Natural killer cell (primary cell): ENCODE measurements at places on chromosomes 4 and X.
A peak's percentile ranks its signal among the peaks of the same experiment; 100 is the strongest.

- H3K36me3 ChIP-seq: no peaks in the 10 kb centered on the region
- H3K4me1 ChIP-seq: no peaks in the 10 kb centered on the region
- H3K27ac ChIP-seq: no peak overlapping the region
- H3K27me3 ChIP-seq: no peaks in the 10 kb centered on the region
- no peak overlapping the region for H3K4me3 ChIP-seq
Measured at GRCh38 chrX:150085881-150086280, 147.6 kb upstream of the EOLA2 start.

DNA sequence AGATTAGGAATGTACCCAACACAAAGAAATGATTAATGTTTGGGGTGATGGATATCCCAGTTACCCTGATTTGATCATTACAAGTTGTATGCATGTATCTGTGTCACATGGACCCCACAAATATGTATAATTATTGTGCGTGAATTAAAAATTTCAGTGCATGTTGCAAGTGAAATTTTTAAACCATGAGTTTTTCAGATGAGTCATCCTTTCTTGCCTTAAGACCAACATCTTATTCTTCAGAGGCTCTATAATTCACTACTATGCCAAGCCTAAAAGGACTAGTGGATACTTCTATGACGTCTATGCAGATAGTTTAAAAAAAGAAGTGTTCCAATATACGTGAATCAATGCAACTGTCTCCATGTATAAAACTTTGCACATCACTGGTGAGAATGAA, 113.0 kb upstream of the SH3RF1 start:
- no peaks in the 10 kb centered on the region for H3K27me3 ChIP-seq
- no peak for DNase-seq
- no peak overlapping the region for H3K4me3 ChIP-seq
- no peak overlapping the region for H3K27ac ChIP-seq
- no peaks in the 10 kb centered on the region for H3K36me3 ChIP-seq

- H3K4me3 ChIP-seq: no peak overlapping the region
- no peaks in the 10 kb centered on the region for H3K4me1 ChIP-seq
- DNase-seq: no peak
- no peak overlapping the region for H3K27ac ChIP-seq
- H3K36me3 ChIP-seq: no peaks in the 10 kb centered on the region
- no peaks in the 10 kb centered on the region for H3K27me3 ChIP-seq
Measured at GRCh38 chr4:38788317-38788716, 5.5 kb upstream of the TLR10 start.

GRCh38 chrX:125219852-125220251, 99.8 kb upstream of the TEX13C start:
- no peaks in the 10 kb centered on the region for H3K27me3 ChIP-seq
- DNase-seq: no peak
- H3K4me3 ChIP-seq: no peak overlapping the region
- no peak overlapping the region for H3K27ac ChIP-seq
- no peaks in the 10 kb centered on the region for H3K4me1 ChIP-seq
- no peaks in the 10 kb centered on the region for H3K36me3 ChIP-seq

DNA sequence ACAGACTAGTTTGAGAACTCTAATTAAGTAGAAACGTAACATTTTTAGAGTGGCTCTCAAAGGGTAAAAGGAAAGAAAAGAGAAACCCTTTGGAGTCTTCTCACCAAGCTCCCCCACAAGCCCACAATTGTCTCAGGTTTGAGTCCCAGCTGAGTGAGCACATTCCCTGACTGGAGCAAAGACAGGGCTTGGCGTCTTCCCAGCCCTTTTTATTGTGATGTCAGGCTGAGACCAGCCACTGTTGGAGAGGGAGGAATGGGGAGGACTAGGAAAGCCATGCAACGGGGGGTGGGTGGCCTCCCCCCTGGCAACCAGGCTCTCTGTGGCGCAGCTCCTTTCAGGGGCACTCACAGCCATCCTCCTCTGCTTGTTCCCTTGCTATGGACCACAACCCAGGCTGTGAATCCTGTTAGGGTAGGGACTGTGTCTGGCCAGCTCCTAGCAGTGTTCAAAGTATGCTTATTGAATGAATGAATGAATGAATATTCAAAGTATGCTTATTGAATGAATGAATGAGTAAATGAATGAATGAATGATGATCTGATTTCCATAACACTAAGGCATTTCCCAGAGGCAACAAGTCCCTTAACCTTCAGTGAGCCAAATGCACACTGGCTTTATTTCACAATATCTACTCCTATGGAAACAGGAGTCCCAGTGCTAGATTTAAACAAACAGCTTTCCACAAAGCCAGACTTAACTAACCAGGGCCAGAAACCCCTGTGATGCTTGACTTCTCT, 413.3 kb downstream of the MID1IP1 start:
- no peak for DNase-seq
- H3K36me3 ChIP-seq: no peaks in the 10 kb centered on the region
- H3K4me3 ChIP-seq: no peak overlapping the region
- H3K27ac ChIP-seq: no peak overlapping the region

DNA sequence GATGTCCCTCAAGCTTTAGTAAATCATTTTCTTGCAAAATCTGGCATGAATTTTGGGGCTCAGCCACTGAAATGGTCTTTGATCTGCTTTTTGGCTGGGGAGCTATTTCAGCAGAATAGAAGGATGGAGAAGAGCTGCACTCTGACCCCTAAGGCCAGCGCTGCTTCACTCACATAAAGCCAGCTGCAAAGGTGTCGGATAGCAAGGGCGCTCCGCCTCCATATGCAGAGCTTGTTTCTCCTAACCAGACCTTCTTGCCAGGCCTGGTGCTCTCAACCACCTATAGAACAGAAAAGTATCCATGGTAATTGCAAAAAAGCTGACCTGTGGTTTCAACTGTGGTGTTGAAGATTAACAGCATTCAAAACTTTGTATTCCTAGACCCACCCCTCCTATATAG, 24.1 kb upstream of the COQ2 start:
- DNase-seq: no peak
- no peak overlapping the region for H3K4me3 ChIP-seq
- no peaks in the 10 kb centered on the region for H3K4me1 ChIP-seq
- H3K36me3 ChIP-seq: no peaks in the 10 kb centered on the region

- H3K4me1 ChIP-seq: peaks cover 38% of the 10 kb centered on the region
- H3K36me3 ChIP-seq: no peaks in the 10 kb centered on the region
- H3K27me3 ChIP-seq: no peaks in the 10 kb centered on the region
- DNase-seq: peak; percentile 90
Measured at GRCh38 chrX:1521459-1521956, 15.5 kb downstream of the P2RY8 start.

GRCh38 chrX:73831500-73831899, 268.5 kb downstream of the CHIC1 start:
- H3K27ac ChIP-seq: no peak overlapping the region
- H3K27me3 ChIP-seq: no peaks in the 10 kb centered on the region
- DNase-seq: no peak
- no peaks in the 10 kb centered on the region for H3K4me1 ChIP-seq
- no peak overlapping the region for H3K4me3 ChIP-seq

- H3K4me3 ChIP-seq: no peak overlapping the region
- H3K27ac ChIP-seq: no peak overlapping the region
- no peak for DNase-seq
Measured at GRCh38 chrX:65752294-65752693, 84.8 kb downstream of the MSN start.

DNA sequence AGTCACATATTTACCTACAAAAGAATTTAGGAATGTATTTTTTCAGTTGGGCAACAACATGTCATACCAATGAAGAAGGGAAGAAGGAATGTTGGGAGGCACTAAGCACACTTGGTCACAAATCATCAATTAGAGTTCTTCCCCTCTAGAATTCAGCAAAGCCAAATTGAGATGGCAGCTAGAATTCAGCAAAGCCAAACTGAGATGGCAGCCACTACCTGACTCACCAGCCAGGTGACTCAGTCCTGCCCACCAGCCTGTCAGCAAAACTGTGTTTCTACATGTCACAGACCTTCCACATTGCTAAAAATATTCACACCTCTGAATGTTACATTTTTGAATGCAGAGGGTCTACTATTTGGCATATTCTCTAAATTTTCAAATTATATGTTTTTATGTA, 63.2 kb upstream of the NOCT start:
- H3K27me3 ChIP-seq: no peaks in the 10 kb centered on the region
- DNase-seq: no peak
- H3K27ac ChIP-seq: no peak overlapping the region
- H3K36me3 ChIP-seq: no peaks in the 10 kb centered on the region
- no peak overlapping the region for H3K4me3 ChIP-seq
- no peaks in the 10 kb centered on the region for H3K4me1 ChIP-seq

- no peaks in the 10 kb centered on the region for H3K27me3 ChIP-seq
- H3K4me3 ChIP-seq: no peak overlapping the region
- H3K27ac ChIP-seq: no peak overlapping the region
- H3K4me1 ChIP-seq: no peaks in the 10 kb centered on the region
Measured at GRCh38 chr4:55032788-55033187, 92.6 kb downstream of the KDR start.

DNA sequence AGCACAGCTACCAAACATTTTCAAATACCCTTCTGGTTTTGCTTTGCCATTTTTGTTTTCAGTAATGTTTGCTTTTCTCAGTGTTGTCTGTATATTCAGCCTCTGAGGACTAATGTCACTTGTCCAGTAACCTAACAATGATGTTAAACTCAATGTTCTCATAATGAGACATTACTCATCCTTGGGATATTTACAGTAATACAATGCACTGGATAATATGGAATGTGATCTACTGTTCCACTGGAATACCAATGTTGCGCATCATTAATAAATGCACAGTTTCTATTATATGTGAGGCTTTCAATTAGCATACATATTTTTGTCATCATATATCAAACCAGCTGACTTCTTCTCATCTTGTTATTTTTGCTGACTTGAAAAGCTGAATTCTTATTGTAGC, 259.1 kb downstream of the SH2D1A start:
- no peak overlapping the region for H3K4me3 ChIP-seq
- H3K36me3 ChIP-seq: no peaks in the 10 kb centered on the region
- no peak overlapping the region for H3K27ac ChIP-seq
- H3K27me3 ChIP-seq: no peaks in the 10 kb centered on the region

GRCh38 chrX:119726900-119727555, 31.4 kb upstream of the SOWAHD start:
- H3K27me3 ChIP-seq: no peaks in the 10 kb centered on the region
- no peak overlapping the region for H3K4me3 ChIP-seq
- H3K36me3 ChIP-seq: no peaks in the 10 kb centered on the region
- H3K27ac ChIP-seq: no peak overlapping the region
- H3K4me1 ChIP-seq: no peaks in the 10 kb centered on the region

GRCh38 chr4:178340468-178340867, 898.2 kb upstream of the AGA start:
- no peaks in the 10 kb centered on the region for H3K36me3 ChIP-seq
- H3K4me1 ChIP-seq: no peaks in the 10 kb centered on the region
- no peaks in the 10 kb centered on the region for H3K27me3 ChIP-seq
- DNase-seq: no peak
- H3K4me3 ChIP-seq: no peak overlapping the region

DNA sequence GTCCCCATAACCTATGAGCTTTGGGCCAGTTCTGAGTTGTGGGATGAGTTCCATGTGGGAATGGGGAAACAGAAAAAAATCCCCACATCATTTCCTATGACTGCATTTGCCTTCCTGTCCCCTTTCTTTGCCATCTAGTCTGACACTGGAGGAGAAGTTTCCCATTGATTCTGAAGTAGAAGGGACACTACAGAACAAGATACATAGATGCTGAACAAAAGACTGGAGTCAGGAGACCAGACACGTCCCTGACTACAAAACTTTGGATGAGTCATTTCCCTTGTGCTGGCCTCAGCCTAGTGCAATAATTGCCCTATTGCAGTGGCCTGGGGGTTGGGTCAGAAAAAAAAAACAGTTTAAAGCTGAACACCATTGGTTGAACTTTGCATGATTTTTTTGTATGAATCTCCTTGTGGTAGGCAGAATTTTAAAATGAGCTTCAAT, 22.1 kb downstream of the BEX3 start:
- no peak for DNase-seq
- no peaks in the 10 kb centered on the region for H3K36me3 ChIP-seq
- H3K27ac ChIP-seq: no peak overlapping the region
- H3K4me3 ChIP-seq: no peak overlapping the region

- no peak for DNase-seq
- H3K4me3 ChIP-seq: no peak overlapping the region
- no peaks in the 10 kb centered on the region for H3K27me3 ChIP-seq
Measured at GRCh38 chrX:9471571-9471985, 6.7 kb downstream of the TBL1X start.

- no peak overlapping the region for H3K4me3 ChIP-seq
- DNase-seq: no peak
- no peaks in the 10 kb centered on the region for H3K4me1 ChIP-seq
- no peaks in the 10 kb centered on the region for H3K36me3 ChIP-seq
Measured at GRCh38 chrX:108309144-108309543, 129.1 kb downstream of the COL4A6 start.

- H3K4me3 ChIP-seq: no peak overlapping the region
- DNase-seq: no peak
- no peaks in the 10 kb centered on the region for H3K36me3 ChIP-seq
- no peak overlapping the region for H3K27ac ChIP-seq
- H3K4me1 ChIP-seq: no peaks in the 10 kb centered on the region
- H3K27me3 ChIP-seq: no peaks in the 10 kb centered on the region
Measured at GRCh38 chrX:23633834-23634580, 33.3 kb upstream of the PRDX4 start.

- H3K4me1 ChIP-seq: no peaks in the 10 kb centered on the region
- H3K4me3 ChIP-seq: no peak overlapping the region
- no peak overlapping the region for H3K27ac ChIP-seq
- no peak for DNase-seq
- no peaks in the 10 kb centered on the region for H3K27me3 ChIP-seq
Measured at GRCh38 chrX:96909291-96909690, 25.6 kb downstream of the RPA4 start.

DNA sequence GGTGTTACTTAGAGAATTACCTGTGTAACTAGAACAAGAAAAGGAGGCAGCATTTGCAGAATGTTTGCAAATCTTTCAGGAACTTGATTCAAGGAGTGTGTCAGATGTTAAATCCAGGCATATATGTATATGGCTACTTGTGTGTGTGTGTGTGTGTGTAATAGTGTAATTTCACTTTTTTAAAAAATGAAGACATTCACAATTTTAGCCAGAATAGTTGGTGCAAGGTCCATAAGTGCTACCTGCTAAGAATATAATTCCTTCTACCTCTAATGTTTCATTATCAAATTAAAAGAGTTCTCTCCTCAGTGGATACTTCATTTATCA, 158.0 kb downstream of the PALLD start:
- H3K36me3 ChIP-seq: no peaks in the 10 kb centered on the region
- H3K27me3 ChIP-seq: no peaks in the 10 kb centered on the region
- no peak for DNase-seq

GRCh38 chr4:171583790-171584189, 229.4 kb upstream of the GALNTL6 start:
- no peaks in the 10 kb centered on the region for H3K36me3 ChIP-seq
- no peaks in the 10 kb centered on the region for H3K27me3 ChIP-seq

- H3K4me3 ChIP-seq: no peak overlapping the region
- DNase-seq: no peak
- no peak overlapping the region for H3K27ac ChIP-seq
- H3K36me3 ChIP-seq: no peaks in the 10 kb centered on the region
Measured at GRCh38 chr4:143488687-143489086, 24.8 kb upstream of the SMARCA5 start.

GRCh38 chr4:8297691-8298485, 28.3 kb downstream of the HTRA3 start:
- H3K4me1 ChIP-seq: no peaks in the 10 kb centered on the region
- H3K27me3 ChIP-seq: no peaks in the 10 kb centered on the region
- H3K36me3 ChIP-seq: no peaks in the 10 kb centered on the region
- no peak overlapping the region for H3K27ac ChIP-seq
- DNase-seq: no peak
